SW 1271 (cell line): ENCODE measurements at places on chromosomes 4 and X.

DNA sequence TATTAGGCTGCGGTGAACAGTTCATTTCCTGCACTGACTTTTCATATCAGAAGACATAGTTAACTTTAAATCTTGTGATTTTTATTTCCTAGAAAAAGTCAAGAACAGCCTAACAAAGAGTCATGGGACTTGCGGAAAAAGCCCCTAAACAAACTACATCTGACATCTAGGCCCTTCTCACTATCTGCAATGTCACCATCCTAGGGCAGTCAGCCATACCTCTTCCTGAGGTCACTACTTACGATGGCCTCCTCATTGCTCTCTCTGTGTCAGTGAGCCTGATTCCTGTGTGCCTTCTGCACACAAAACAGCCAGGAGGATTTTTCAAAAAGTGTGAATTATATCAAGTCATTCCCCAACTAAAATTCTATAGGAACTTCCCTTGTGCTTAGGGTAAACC lies 22.4 kb upstream of the KIT start:
- DNase-seq = no peak

- DNase-seq = no peak
Measured at GRCh38 chrX:24876530-24877287, 139.1 kb downstream of the ARX start.

- DNase-seq = no peak
Measured at GRCh38 chr4:52728691-52729240, 22.5 kb downstream of the ERVMER34-1 start.

GRCh38 chrX:24151513-24151912 lies 2.0 kb downstream of the ZFX start:
- no peak for DNase-seq

GRCh38 chr4:184648054-184648312 lies 1.3 kb downstream of the CASP3 start:
- DNase-seq = peak; percentile 8

DNA sequence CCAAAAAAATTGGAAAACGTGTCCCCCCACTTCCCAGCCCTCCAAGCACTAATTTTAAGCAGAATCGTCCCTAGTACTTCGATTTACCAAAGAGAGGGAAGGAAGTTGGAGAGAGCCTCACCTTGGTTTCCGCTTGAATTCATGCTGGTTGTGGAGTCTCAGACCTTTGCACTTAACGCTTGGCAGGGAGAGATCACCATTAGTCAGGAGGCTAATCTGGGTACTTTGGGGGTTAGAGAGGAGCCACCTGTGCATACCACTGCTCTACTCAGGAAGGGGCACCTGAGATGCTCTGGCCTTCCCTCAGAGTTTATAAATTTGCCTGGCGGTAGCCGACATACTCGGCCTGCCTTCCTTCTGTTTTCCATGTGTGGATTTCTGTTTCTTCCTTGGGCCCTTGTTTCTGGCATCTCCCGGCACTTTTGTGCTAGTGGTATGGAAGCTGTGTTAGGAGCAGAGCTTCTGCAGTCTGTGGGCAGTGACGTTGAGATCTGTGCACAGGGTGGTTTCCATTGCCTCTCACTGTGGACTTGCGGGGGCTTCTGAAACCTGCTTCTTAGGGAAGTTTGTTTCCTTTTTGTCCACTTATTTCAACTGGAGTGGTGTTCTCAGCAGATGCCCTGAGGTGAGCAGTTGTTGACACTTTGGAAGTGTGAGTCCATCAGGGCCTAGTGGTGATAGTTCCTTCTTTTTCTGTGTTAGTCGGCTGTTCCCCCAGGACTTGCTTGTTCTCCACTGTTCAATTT lies 104.2 kb downstream of the TMEM131L start:
- DNase-seq = no peak

DNA sequence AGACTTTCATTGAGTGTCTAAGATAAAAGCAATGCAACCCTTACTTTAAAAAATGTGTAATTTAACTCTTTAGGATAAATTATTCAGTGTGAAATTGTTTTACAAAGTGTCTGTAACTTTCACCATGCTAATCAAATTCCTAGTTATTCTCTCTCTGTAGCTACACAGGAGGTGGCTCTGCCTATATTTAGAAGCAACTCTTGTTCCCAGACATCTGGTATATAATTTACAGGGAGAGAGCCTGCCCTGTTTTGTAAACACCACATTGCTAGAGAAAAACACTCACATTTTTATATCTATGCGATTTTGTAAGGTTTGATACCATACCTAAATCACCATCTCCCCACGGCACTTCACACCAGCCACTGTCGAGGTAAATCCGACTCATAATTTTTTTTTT lies 35.5 kb upstream of the SPATA4 start:
- no peak for DNase-seq

DNA sequence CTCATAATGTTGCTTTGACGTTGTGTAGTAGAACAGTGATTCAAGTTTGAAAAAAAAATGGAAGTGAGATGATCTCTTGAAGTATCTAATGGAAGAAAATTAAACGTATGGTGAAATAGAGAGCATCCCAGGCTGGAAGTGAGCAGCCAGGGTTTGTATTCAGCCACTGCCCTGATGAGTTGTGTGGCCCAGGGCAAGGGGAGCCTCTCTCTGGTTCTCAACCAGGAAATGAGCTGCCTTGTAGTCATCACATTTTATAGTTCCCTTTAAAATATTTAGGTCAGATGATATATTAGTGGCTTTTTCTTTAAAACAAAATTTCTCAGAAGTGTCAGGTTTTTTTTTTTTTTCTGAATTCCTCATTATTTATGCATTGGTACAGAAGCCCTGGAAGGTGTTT lies 150.3 kb downstream of the GPAT3 start:
- DNase-seq = no peak

GRCh38 chr4:120724656-120725055 lies 197.9 kb downstream of the PRDM5 start:
- DNase-seq = no peak

DNA sequence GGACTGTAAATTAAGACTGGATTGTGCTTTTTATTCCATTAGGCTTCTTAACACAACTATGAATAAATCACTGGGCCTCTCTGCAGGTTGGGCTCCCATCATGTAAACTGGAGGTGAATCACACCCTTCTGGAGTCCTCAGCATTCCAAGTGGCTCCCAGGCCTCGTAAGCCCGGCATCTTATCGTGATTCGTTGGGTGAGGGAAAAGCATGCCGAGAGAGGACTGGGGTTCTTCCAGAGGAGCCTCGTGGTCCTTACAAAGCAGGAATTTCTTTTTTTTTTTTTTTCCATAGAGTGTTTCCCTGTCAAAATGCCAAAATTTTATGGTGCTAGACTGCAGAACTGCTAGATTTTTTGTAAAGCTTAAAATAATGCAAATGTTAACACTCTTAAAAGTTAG lies 20.0 kb downstream of the CLDN22 start:
- no peak for DNase-seq

DNA sequence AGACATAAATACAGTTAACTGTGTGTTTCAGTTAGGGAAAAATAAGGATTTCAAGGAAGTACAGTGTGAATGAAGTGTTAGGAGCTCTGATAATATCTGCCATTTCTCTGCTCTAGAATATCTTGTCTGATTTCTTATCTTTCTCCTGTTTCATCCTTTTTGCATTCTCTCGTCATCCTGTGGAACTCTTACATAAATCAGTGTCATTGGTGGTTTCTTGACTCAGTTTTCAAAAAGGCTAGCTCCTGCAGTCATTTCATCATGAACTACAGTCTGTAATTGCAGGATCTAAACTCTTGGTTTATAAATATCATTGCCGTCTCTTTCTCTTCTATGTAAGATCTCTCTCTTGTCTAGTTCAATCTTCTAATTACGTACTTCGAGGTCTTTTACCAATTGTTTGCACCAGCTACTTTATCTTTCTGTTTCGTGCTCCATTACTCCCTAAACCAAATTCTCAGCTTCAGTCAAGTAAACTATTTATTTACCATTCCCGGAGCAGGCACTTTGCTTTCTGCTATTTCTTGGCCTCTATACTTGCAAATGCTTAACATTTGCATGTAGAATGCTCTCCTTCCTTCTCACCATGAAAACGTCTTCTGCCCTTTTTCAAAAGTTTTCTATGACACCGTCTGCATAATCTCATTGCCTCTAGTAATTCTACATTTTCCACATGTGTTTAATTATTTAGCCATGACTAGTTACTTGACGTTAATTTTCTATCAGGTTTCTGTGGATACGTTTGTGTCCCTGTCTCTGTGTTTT lies 294.0 kb downstream of the TENM3 start:
- DNase-seq = no peak

DNA sequence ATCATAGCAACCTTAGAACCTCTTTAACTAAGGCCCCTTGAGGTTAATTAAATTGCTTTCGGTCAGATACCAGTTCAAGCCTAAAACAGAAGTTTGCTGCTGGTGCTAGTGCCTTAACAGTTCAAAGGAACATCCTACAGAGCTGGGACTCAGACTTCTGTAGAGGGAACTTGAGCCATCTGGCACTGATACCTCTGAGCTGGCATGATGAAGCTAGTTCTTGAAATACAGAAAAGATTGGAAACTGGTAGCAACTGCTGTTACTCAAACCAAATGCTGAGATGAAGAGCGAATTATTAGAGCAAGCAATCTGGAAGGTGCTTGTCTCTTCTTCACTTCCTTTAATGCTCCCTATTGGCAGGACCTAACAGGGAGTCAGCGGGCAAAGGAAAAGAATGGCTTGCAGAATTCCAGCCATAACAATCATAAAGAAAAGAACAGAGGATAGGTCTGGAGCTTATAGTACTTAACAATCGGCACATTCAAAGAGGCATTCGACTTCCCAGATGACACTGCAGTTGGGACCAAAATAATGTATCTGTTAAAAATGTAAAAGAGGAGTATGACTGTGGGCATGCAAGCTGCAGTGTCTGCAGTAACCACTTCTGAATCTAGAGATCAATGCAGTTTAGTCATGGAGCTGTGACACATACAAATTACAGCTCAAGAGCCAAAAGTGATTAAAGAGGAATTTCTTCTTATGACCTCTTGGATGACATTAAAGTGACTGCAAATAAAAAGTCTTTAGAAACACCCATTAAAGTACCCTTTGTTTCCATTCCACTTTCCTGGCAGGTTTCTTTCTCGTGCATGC lies 298.9 kb downstream of the PDGFC start:
- no peak for DNase-seq

- no peak for DNase-seq
Measured at GRCh38 chr4:166895771-166896170, 338.5 kb downstream of the SPOCK3 start.

- no peak for DNase-seq
Measured at GRCh38 chr4:184648313-184649025, 778 bp downstream of the CASP3 start.

- no peak for DNase-seq
Measured at GRCh38 chrX:39772057-39772832, 325.5 kb downstream of the BCOR start.

GRCh38 chr4:187077744-187078401 lies 354.2 kb upstream of the FAT1 start:
- no peak for DNase-seq
